ENCODE measurements at places on chromosomes 16 and 17.

DNA sequence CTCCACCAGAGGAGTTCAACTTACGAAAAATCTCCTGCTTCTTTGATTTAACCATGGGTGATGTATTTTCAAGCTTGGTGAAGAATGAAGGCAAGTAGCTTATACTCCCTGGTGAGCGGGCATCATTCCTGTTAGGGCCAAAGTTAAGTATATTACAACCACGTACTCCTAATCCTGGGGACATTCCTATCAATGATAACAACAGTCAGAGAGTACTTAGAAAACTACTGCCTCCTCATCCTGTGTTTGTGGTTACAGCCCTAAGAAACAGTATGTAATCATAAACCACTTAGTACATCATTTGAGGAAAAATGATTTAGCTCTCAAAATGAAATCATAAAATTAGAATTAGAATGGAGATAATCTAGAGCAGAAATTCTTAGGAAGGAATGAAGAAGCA is 47.3 kb downstream of the TTC19 start:
- no peak overlapping the region for H3K4me3 ChIP-seq
- H3K27me3 ChIP-seq: no peaks in the 10 kb centered on the region
- no peak overlapping the region for H3K27ac ChIP-seq
- no peaks in the 10 kb centered on the region for H3K36me3 ChIP-seq

- peak overlapping the region; percentile 99 for H3K27ac ChIP-seq
- no peak for DNase-seq
- no peaks in the 10 kb centered on the region for H3K36me3 ChIP-seq
- peaks cover 18% of the 10 kb centered on the region for H3K4me1 ChIP-seq
These were observed 1.1 kb downstream of the SRSF1 start for GRCh38 chr17:58005728-58006559.

DNA sequence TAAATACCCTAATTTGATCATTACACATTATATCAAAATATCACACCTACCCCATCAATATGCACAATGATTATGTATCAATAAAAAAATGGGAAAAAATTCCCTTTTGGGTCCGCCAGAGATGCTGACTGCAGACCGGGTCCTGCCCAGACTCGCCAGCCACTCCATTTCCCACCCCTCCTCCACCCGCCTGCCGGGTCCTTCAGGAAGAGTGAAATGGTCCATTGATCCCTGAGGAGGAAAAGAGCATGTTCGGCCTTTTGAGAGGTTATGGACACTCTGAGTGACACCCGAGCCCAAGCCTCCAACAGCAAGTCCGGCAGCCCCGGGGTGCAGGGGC is 123.9 kb upstream of the ZFHX3 start:
- H3K27me3 ChIP-seq: no peaks in the 10 kb centered on the region
- H3K4me1 ChIP-seq: peaks cover 22% of the 10 kb centered on the region
- no peak overlapping the region for H3K4me3 ChIP-seq
- no peak overlapping the region for H3K27ac ChIP-seq
- no peaks in the 10 kb centered on the region for H3K36me3 ChIP-seq

GRCh38 chr17:44112284-44113280 is 10.9 kb downstream of the HDAC5 start:
- H3K4me3 ChIP-seq: no peak overlapping the region
- peaks cover 84% of the 10 kb centered on the region for H3K4me1 ChIP-seq
- H3K27ac ChIP-seq: peak overlapping the region; percentile 91
- H3K27me3 ChIP-seq: no peaks in the 10 kb centered on the region
- peak; percentile 35 for DNase-seq
- no peaks in the 10 kb centered on the region for H3K36me3 ChIP-seq
